ENCODE measurements at places on chromosomes 3 and 15.

- DNase-seq: no peak
These were observed 38.4 kb upstream of the TUSC7 start for GRCh38 chr3:116671151-116671550.

- no peak for DNase-seq
These were observed 163.6 kb downstream of the KCNMB2 start for GRCh38 chr3:178699810-178700209.

DNA sequence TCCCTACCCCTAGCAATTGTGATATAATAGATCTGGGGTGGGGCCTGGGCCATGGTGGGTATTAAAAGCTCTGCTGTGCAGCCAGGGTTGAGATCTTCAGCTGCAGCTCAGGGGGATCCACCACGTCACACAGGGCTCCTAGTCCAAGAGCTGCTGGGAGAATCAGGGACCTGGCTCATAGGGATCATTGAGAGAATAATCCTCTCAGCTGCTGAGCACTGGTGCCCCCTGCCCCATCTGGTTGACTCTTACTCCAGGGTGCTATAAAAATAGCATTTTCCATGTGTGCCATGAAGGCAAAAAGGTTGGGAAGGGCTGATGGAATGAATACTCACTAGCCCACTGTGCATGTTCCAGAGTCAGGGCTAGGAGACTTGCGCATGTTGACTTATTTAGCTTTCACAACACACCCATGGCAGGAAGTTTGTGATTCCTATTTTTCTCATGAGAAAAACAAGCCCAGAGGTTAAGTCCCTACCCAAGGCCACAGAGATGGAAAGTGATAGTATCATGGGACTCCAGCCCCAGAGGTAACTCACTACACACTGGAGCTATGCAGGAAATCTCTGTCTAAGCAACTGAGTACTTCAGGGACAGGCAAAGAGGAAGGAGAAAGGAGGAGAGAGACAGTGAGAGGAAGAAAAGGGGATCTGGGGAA, 94.6 kb upstream of the HERC1 start:
- no peak for DNase-seq

DNA sequence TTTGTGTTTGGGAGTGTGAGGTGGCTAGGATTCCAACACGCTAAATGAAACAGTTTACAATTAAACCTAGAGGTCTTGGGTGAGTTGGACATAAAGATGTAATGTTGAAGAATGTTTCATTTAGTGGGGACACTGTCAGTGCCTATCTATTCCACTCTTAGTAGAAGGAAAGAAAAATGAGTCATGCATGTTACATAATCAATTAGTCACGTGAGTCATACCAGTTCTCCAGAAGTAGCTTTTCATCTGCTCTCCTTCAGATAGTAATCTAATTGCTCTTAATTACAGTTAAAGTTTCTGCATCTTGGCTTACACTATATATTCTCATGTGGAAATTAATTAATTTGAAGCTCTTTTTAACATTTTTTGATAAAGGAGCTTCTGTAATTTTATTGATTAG, 115.7 kb upstream of the P2RY1 start:
- DNase-seq: no peak

DNA sequence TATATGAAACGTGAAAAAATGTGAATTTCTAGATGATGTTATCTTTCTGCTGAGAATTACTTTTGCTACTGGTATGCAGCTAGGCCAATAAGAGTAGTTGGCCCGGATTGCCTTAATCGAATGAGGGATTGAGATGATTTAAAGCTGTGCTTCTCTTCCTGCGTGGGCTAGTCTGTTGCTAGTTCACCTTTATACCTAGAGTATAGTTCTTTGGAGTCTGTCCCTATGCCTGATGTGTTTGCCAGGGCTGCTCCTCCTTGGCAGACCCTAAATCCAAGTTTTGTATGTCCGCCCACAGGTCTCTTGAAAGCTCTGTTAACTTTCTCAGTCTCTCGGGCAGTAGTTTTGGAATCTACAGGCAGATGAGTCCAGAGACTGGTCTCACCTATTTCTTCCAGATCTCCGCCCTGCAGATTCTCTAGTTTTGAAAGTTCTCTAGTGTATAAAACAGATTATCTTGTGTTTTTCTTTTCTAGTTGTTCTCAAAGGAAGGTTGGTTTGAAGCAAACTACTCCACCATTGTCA, 64.9 kb downstream of the MEF2A start:
- no peak for DNase-seq

DNA sequence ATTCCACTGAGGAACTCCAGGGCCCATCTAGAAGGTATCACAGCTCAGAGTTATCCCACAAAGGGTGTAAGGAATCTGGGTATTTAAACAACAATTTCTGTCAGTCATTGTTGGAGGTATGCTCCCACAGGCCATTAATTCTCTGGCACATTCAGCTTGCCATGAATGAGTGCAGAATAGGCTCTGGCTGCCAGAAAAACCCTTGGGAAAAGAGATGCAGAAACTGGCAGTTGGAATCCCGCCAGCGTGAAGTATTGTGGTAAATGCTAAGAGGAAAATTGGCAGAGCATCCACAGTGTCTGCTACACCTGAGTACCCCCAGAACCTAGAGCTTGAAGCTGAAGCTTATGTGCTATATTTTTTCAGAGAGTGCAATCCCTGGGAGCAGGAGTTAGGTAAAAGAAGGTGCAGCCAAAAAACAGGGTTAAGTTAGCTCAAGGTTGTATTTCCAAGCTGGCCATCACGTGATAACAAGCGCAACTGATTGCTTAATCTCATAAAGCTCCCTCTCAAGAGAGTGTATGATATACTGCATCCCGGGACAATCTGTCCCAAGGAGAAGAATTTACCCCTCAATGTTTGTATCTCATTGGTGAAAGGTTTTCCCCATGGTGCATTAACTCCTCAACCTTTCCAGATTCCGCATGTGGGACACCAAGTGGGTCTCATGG, 94.2 kb upstream of the ACP3 start:
- DNase-seq: no peak

DNA sequence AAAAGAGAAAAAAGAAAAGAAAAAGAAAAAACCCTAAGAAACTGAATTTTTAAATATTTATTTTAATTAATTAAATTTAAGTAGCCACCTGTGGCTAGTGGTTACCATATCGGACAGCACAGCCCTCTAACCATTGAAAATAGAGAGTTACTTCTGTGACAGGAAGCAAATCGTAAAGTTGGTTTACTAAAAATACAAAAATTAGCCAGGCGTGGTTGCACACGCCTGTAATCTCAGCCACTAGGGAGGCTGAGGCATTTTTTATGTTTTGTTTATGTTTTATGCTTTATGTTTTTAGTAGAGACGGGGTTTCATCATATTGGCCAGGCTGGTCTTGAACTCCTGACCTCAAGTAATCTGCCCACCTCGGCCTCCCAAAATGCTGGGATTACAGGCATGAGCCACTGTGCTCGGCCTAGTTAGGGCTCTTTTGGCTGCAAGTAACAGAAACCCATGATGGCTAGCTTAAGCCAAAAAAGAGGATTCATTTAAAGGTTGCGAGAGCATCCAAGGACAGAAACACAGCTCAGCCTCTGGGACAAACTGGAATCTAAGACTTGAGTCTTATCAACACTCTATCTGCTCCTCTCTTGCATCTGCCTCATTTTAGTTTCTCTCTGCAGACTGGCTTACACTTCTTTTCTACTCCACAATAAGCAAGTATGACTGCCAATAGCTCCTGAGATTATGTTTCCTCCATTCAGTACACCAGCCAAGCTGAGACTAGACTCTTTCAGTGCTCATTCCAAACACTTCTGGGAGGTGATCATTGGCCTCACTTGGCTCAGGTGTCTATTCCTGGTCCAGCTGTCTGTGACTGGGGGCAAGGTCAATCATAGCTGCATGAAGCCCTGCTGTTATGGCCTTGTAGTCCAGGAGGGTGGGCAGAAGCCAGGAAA, 6.8 kb upstream of the SKIL start:
- DNase-seq: no peak

GRCh38 chr15:66171841-66172240, 81.7 kb downstream of the MEGF11 start:
- DNase-seq: no peak

DNA sequence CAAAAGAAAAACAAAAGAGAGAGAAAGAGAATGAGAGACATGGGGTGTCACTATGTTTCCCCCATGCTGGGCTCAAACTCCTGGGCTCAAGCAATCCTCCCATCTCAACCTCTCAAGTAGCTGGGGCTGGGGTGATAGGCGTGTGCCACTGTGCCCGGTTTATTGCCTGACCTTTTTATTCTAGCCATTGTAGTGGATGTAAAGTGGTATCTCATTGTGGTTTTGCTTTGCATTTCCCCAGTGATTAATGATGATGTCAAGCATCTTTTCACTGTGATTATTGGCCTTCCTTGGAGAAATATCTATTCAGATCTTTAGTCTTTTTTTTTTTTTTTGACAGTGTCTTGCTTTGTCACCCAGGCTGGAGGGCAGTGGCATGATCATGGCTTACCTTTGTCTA, 37.7 kb upstream of the GK5 start:
- DNase-seq: no peak

- DNase-seq: no peak
These were observed 357.5 kb upstream of the UMPS start for GRCh38 chr3:124372775-124373174.

GRCh38 chr15:96460106-96460505, 129.6 kb downstream of the NR2F2 start:
- no peak for DNase-seq

DNA sequence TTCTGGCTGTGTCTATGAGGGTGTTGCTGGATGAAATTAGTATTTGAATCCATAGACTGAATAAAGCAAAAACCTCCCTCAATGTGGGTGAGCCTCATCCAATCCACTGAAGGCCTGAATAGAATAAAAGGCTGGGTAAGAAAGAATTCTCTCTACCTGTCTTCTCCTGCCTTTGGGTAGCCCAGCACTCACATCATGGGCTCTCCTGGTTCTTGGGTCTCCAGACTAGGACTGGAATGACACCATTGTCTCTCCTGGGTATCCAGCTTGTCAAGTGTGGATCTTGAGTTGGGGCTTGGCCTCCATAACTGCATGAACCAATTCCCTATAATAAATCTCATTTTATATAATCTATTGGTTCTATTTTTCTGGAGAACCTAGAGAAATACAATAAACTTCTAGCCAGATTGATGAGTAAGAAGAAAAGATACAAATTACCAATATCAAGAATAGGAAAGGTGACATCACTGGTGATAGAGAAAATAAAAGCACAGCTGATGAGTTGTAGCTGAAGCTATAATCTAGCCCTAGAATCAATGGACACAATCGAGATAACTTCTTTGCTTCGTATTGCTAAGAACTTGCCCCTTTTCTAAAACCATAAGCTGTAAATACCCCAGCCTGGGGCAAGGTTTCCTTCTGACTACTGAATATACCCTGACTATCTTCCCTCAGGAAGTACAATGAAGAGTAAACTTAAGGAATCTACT, 106.4 kb downstream of the ANO10 start:
- DNase-seq: no peak

- DNase-seq: no peak
These were observed 69.5 kb downstream of the KLF15 start for GRCh38 chr3:126287536-126288241.

- no peak for DNase-seq
These were observed 25.3 kb downstream of the ADGRG7 start for GRCh38 chr3:100634493-100635272.

DNA sequence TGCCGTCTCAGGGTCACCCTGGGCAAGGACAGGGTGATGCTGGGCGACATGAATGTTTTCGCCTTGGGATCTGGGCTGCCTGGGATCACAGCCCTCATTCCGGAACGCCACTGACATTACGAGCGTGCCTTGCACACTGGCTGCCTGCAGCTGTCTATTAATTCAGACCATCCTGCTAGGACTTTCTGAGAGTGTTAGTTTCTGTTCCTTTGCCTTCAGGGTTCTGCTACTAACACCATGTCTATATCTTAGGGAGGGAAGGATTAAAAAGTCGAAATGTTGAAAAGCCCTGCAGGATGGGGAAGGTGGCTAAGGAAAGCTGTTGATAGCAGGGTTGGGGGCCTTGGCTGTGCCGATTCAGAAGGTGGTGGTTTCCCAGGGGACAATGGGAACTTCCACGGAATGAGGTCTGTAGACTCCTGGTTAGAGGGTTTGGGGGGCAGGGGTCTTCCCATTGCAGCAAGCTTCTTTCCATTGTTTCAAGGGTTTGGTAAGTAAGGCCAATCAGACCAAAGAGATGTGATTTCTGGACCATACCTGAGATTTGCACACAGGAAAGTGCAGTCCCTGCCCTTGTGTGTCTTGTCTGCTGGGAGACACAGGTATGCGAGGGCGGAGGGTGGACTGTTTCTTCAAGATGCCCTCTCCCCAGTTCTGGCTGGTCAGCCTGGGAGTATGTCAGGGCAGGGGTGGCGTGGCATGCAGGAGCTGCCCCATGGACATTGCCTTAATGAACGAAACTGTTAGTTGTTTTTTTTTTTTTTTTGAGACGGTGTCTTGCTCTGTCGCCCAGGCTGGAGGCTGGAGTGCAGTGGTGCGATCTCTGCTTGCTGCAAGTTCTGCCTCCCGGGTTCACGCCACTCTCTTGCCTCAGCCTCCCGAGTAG, 50.9 kb downstream of the RGMA start:
- DNase-seq: no peak

GRCh38 chr3:168095611-168096209, at the start of gene GOLIM4:
GOLIM4 (minus strand) TSS chr3:168095924; CDS start chr3:168095285, 639 bp downstream.
- no peak for DNase-seq

GRCh38 chr15:31346367-31347066, 19.9 kb downstream of the KLF13 start:
- no peak for DNase-seq

DNA sequence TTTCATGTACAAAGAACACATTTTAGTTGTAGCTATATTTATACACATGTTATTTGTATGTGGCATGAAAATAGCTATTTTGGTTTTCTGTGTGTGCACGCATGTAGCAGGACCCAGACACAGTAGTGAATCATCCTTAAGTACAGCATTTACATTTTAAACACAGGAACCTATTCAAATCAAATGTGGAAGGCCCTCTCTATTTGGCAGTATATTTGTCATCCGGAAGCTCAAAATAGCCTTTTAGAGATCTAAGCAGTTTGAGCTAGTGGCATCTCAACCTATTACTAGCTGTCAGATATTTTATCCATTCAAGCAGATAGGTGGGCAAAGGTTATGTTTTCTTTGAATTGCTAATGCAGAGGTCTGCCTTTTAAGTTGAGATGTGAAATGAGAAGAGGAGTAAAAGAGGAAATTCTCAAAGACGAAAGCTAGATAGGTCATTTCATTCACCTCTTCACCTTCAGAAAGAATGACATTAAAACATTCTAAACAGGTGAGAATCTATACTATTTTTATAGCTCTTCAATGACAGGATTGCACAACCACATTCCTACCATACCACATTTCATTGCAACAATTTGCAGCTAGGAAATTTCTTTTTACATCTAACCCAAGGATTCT, 46.3 kb upstream of the TIPARP start:
- DNase-seq: no peak

- DNase-seq: no peak
These were observed 96.1 kb downstream of the KBTBD8 start for GRCh38 chr3:67094167-67094566.

DNA sequence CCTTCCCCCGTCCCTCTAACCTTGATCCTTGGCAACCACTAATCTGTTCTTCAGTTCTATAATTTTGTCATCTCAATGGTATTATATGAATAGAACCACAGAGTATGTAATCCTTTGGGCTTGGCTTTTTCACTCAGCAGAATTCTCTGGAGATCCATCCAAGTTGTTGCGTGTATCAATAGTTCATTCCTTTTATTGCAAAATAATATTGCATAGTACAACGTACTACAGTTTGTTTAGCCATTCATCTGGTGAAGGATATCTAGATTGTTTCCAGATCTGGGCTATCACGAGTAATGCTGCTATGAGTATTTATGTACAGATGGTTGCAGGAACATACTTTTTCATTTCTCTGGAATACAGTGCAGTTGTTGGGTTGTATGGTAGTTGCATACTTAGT, 76.2 kb downstream of the PLXNA1 start:
- DNase-seq: no peak

- no peak for DNase-seq
These were observed 277.9 kb upstream of the SEMA6D start for GRCh38 chr15:47439146-47440111.

- no peak for DNase-seq
These were observed 152.4 kb downstream of the EBLN2 start for GRCh38 chr3:73213896-73214295.
